ENCODE measurements at places on chromosomes 2 and 18. TPM values are rescaled to one million over a fixed set of nuclear protein-coding genes. Genes with fewer than 3 reads are reported as not detected.

Gene GIGYF2
- total RNA-seq = 55.5 TPM

- H3K36me3 ChIP-seq = no peaks in the 10 kb centered on the region
- no peaks in the 10 kb centered on the region for H3K4me1 ChIP-seq
- no peaks in the 10 kb centered on the region for H3K27me3 ChIP-seq
- H3K27ac ChIP-seq = no peak overlapping the region
- H3K4me3 ChIP-seq = no peak overlapping the region
Measured at GRCh38 chr2:63569740-63570139, 18.5 kb downstream of the WDPCP start.

- no peaks in the 10 kb centered on the region for H3K36me3 ChIP-seq
- no peaks in the 10 kb centered on the region for H3K27me3 ChIP-seq
- no peak overlapping the region for H3K4me3 ChIP-seq
- no peaks in the 10 kb centered on the region for H3K4me1 ChIP-seq
Measured at GRCh38 chr2:22283436-22283835, 1101.5 kb upstream of the KLHL29 start.

- peak; percentile 95 for DNase-seq
- H3K27ac ChIP-seq = peak within 1 kb of the TSS; percentile 97
- H3K4me1 ChIP-seq = peaks cover 18% of the 10 kb centered on the region
- peak within 1 kb of the TSS; percentile 89 for H3K4me3 ChIP-seq
Measured at GRCh38 chr2:88055371-88056128, at the start of gene KRCC1. KRCC1 (minus strand) TSS chr2:88055783; CDS start chr2:88028563, 27,220 bp downstream.

Gene MAPRE3
- 4.5 TPM for total RNA-seq

- H3K4me3 ChIP-seq = no peak overlapping the region
- H3K27me3 ChIP-seq = no peaks in the 10 kb centered on the region
- H3K4me1 ChIP-seq = peaks cover 3% of the 10 kb centered on the region
- no peaks in the 10 kb centered on the region for H3K36me3 ChIP-seq
- no peak for DNase-seq
Measured at GRCh38 chr2:217316743-217317142, 456.9 kb upstream of the TNP1 start.

Data from CD4-positive, alpha-beta T cell (primary cell).